IPS DF 6.9 (cell line): ENCODE measurements at places on chromosomes 12 and 14.

- no peak for DNase-seq
- no peaks in the 10 kb centered on the region for H3K4me1 ChIP-seq
- H3K4me3 ChIP-seq: no peak overlapping the region
- no peak overlapping the region for H3K27ac ChIP-seq
- 0 out of 2 replicates have a peak, but pooled peaks cover 3% of the 10 kb centered on the region for H3K36me3 ChIP-seq
Observed at GRCh38 chr12:123681605-123682004, 10.7 kb downstream of the TCTN2 start.

GRCh38 chr12:54378796-54379397 is 5.6 kb downstream of the ZNF385A start:
- no peaks in the 10 kb centered on the region for H3K36me3 ChIP-seq
- H3K4me1 ChIP-seq: no peaks in the 10 kb centered on the region; the same call in 1 of the 2 replicates
- H3K4me3 ChIP-seq: peak overlapping the region; percentile 36; the same call in 1 of the 2 replicates
- no peak for DNase-seq
- no peak overlapping the region for H3K27ac ChIP-seq

GRCh38 chr12:64083285-64084210 is 138.5 kb downstream of the KICS2 start:
- no peaks in the 10 kb centered on the region for H3K36me3 ChIP-seq
- H3K4me1 ChIP-seq: peaks cover 2% of the 10 kb centered on the region; the same call in 1 of the 2 replicates
- no peaks in the 10 kb centered on the region for H3K27me3 ChIP-seq
- H3K27ac ChIP-seq: no peak overlapping the region
- no peak overlapping the region for H3K4me3 ChIP-seq

DNA sequence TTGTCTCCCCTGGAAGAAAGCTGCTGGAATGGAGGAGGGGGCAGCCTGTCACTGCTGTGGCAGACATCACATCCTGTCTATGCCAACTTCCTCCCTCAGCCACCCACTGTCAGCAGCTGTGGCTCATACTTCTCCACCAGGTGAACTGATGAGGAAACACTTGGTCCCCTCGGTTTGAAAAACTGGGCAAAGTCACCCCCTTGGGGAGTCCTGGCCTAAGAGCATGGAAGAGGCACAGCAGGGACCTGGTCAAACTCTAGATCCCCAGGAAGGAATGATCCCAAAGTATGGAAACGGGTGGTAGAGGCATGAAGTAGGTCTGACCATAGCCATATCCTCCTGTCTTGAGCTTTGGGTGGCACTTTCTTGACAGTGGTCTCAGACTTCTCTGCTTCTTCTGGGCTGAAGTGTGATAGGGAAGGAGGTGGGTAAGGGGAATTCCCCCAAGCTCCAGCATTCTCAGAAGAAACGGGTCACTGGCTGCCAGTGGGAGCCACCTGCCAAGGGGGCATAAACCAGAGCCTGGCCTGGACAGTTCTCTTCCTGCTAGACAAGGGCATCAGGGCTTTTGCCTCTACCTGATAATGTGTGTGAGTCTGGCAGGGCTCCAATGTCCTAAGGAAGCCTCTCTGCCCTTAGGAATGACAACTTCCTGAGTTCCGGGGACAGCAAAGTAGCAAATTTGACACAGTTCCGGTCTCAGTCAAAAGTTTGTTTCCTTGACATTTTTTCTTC is 36.0 kb downstream of the FMNL3 start:
- H3K4me1 ChIP-seq: peaks cover 9% of the 10 kb centered on the region
- no peak overlapping the region for H3K27ac ChIP-seq
- no peak overlapping the region for H3K4me3 ChIP-seq
- H3K36me3 ChIP-seq: no peaks in the 10 kb centered on the region

- no peaks in the 10 kb centered on the region for H3K36me3 ChIP-seq
- H3K27me3 ChIP-seq: no peaks in the 10 kb centered on the region
- H3K4me1 ChIP-seq: no peaks in the 10 kb centered on the region
- no peak overlapping the region for H3K27ac ChIP-seq
Observed at GRCh38 chr12:65100140-65100539, 21.0 kb downstream of the WIF1 start.

GRCh38 chr14:77120771-77121743 is 20.5 kb downstream of the ZDHHC22 start:
- H3K27me3 ChIP-seq: no peaks in the 10 kb centered on the region
- H3K4me3 ChIP-seq: no peak overlapping the region
- peaks cover 4% of the 10 kb centered on the region for H3K4me1 ChIP-seq

DNA sequence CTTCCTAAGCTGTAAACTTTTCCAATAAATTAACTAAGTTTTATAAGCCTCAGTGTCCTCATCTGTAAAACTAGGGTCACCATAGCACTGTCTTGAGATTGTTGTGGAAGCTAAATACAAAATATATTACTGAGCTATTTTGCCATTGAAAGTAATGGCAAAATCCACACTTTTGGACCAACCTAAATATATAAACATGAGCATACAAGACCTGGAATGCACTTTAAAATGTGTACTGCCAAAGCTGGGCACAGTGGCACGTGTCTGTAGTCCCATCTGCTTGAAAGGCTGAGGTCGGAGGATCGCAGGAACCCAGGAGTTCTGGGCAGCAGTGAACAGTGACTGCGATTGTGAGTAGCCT is 29.8 kb upstream of the SINHCAF start:
- no peak for DNase-seq
- no peak overlapping the region for H3K27ac ChIP-seq
- H3K4me1 ChIP-seq: no peaks in the 10 kb centered on the region

DNA sequence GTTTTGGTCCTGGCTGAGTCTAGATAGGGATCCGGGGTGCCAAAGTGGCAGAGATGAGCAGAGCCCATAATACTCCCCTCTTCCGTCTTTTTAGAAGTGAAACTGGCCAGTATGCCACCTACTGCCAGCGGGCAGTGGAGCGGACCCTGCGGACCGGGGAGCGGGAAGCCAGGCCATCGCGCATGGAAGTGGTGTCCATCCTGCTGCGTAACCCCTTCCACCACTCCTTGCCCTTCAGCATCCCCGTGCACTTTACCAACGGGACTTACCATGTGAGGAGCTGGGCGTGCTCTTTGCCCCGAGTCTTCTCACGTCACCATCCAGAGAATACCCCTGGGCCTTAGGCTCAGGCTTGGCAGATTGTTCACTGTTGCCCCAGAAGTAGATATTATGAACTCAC is 21.0 kb downstream of the PIGH start:
- no peak for DNase-seq
- no peak overlapping the region for H3K4me3 ChIP-seq
- H3K4me1 ChIP-seq: no peaks in the 10 kb centered on the region
- H3K27ac ChIP-seq: no peak overlapping the region

- no peaks in the 10 kb centered on the region for H3K36me3 ChIP-seq
- no peak overlapping the region for H3K27ac ChIP-seq
- no peak for DNase-seq
- H3K4me3 ChIP-seq: no peak overlapping the region
- no peaks in the 10 kb centered on the region for H3K4me1 ChIP-seq
Observed at GRCh38 chr12:67457136-67457535, 188.0 kb downstream of the CAND1 start.

GRCh38 chr14:22465201-22465840 is 123.7 kb downstream of the DAD1 start:
- no peak overlapping the region for H3K27ac ChIP-seq
- no peak overlapping the region for H3K4me3 ChIP-seq
- DNase-seq: no peak
- no peaks in the 10 kb centered on the region for H3K4me1 ChIP-seq
- no peaks in the 10 kb centered on the region for H3K27me3 ChIP-seq
- H3K36me3 ChIP-seq: no peaks in the 10 kb centered on the region
